ENCODE measurements at places on chromosomes 4 and X.

GRCh38 chrX:53715346-53715924 is 28.9 kb upstream of the HUWE1 start:
- DNase-seq: no peak

DNA sequence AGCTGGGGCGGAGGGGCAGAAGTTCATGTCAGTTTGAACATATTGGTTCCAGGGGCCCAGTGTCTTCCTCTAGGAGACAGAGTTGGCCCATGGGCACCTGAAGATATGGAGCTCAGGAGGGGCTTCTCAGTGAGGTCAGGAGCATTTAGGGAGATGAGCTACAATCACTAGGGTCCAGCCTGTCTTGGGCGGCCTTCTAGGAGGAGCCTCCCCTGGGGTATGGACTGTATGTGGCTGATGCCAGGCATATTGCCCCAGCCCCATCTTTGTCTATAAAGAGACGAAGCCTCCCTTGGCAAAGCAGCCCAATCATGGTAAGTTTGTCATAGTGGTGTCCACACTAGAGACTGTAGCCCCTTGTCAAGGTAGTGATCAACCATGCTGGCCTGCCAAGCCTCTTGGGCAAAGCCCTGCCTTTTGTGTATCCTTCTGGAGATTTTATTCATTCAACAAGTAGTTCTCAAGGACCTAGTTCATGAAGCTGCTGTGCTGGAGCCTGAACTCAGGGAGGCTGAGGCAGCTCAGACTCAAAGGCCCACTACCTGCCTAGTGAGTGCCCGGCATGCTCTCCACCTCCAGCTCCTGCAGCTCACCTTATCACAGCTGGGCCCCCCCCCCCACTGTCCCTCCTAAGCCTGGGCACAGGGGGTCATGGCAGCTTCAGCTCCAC is 5.4 kb upstream of the CNGA2 start:
- no peak for DNase-seq

GRCh38 chr4:108931926-108932325 is 169.1 kb upstream of the ETNPPL start:
- DNase-seq: no peak

DNA sequence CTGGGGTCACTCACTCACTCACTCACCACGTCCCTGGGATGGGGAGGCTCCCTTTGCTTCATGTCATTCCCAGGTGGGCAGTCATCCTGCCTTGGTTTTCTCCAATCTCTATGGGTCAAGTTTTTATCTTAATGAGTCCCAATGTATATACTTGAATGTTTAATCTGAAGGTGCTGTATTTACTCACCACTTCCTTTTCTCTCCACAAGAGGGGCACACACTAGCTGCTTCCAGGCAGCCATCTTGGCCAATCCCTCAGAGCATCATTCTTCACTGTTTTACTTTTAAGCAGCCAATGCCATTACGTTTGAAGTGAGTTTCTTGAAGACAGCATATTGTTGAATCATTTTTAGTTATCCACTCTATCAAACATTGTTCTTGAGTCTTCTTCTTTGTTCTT is 153.4 kb upstream of the ARSJ start:
- DNase-seq: no peak

- no peak for DNase-seq
Measured at GRCh38 chr4:3075652-3075981, 1.1 kb downstream of the HTT start.

GRCh38 chrX:112877771-112878173 is 37.1 kb upstream of the AMOT start:
- DNase-seq: no peak

DNA sequence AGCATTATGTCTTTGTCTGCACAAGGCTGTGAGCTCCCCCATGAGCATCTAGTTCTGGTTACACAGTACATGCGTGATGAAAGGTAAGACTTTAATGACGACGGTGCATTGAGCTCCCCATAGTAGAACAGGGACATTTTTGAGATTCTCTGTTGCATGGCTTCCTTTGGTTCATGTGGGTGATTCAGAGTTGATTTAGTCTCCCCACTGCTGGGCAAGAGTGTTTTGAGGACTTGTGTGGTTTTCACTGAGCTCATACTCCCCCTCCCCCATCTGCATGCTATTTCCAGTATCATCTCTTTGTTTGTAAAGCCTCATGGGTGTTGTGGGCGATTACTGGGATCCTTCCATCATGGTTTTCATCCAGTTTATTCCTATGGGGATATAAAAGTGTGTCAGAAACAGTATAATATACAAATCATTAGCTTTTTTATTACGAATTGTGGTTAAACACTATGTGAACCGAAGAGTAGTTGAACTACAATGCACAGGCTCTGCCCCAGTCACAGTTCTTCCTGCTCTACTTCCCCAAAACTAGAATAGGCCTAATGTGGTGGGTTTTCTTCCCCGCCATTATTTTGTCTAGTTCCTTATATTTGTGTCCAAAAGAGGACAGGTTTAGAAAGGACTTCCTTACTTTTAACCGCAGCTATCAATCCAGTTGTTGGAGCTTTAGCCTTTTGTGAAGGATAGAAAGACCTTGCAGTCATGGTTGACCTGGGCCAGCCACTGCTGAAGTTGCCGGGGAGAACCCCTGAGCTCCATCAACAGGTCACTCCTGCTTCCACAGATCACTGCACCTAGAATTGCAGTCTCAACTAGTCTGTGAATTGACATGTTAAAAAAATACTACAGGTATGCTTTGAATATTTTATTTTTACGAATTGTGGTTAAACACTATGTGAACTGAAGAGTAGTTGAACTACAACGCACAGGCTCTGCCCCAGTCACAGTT is 30.4 kb downstream of the KIT start:
- no peak for DNase-seq

- DNase-seq: no peak
Measured at GRCh38 chr4:55993994-55994663, 45.4 kb downstream of the CEP135 start.

- no peak for DNase-seq
Measured at GRCh38 chr4:152224223-152224622, 311.7 kb downstream of the FBXW7 start.

DNA sequence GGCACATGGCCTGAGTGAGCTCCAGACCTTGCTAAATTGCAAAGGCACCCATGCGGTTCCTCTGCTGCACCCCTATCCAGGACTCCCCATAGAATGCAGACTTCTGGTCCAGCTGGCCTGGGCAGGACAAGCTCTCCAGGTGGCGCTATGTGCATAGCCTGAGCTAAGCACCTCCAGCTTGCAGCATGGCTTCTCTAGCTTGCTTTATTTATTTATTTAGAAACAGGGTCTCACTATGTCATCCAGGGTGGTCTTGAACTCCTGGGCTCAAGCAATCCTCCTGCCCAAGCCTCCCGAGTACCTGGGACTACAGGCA is 5.5 kb upstream of the WFS1 start:
- DNase-seq: no peak

GRCh38 chrX:19865567-19866363 is 21.6 kb downstream of the SH3KBP1 start:
- no peak for DNase-seq

DNA sequence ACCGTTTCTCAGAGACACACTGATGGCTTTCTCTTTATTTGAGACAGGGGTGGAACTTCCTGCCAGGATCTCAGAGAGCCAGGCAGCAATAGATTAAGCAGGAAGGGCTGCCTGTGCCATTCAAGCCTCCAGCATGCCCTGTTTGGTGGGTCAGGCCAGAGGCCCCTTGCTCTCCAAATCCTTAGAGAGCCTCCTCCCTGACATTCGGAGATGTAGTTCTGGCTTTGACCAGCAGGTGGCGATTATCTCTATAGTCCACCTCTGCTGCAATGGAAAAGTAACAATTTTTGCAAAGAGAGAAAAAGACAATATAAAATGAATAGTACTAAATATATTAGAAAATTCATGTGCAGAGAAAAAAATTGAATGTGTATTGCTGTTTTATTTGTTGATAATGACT is 93.9 kb downstream of the NXF2B start:
- DNase-seq: no peak

DNA sequence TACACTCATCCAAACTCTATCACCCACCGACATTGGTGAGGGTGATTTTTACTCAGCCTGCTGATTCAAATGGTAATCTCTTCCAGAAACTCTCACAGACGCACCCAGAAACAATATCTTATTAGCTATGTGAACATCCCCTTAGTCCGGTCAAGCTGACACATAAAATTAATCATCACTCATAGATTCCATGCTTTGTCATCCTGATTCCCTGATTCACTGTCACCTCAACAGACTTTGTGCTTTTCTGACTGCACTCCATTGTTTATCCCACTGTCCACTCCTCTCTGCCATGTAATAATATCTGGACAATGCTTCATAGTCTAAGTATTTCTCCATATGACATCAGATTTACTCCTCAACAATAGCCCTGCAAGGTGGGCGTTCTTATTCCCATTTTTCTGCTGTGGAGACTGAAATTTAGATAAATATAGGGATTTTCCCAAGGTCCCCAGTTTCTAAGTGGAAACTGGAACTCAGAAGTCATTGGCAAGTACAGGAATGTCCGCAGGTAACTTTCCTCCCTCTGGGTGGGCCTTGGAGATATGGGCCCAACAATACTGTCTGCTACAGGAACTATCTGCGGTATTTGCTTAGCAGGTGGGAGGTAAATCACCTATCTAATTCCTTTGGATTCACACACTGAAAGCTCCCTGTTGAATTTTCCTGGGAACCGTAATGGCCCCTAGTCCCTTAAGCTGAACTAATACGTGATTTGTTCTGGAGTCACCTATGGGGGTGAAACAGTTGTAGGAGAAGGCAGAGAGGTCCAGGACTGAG is 228.6 kb upstream of the BCOR start:
- no peak for DNase-seq

- no peak for DNase-seq
Measured at GRCh38 chr4:160034501-160034900, 931.6 kb downstream of the RAPGEF2 start.

GRCh38 chr4:94453391-94453963 is 1.7 kb downstream of the PDLIM5 start:
- DNase-seq: no peak

GRCh38 chr4:181599134-181599533 is 644.1 kb upstream of the TENM3 start:
- no peak for DNase-seq

- no peak for DNase-seq
Measured at GRCh38 chr4:185624259-185624589, 88.9 kb upstream of the PDLIM3 start.

DNA sequence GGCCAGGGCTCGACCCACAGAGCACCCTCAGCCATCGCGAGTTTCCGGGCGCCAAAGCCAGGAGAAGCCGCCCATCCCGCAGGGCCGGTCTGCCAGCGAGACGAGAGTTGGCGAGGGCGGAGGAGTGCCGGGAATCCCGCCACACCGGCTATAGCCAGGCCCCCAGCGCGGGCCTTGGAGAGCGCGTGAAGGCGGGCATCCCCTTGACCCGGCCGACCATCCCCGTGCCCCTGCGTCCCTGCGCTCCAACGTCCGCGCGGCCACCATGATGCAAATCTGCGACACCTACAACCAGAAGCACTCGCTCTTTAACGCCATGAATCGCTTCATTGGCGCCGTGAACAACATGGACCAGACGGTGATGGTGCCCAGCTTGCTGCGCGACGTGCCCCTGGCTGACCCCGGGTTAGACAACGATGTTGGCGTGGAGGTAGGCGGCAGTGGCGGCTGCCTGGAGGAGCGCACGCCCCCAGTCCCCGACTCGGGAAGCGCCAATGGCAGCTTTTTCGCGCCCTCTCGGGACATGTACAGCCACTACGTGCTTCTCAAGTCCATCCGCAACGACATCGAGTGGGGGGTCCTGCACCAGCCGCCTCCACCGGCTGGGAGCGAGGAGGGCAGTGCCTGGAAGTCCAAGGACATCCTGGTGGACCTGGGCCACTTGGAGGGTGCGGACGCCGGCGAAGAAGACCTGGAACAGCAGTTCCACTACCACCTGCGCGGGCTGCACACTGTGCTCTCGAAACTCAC is 3.6 kb downstream of the MID1IP1 start:
- no peak for DNase-seq

DNA sequence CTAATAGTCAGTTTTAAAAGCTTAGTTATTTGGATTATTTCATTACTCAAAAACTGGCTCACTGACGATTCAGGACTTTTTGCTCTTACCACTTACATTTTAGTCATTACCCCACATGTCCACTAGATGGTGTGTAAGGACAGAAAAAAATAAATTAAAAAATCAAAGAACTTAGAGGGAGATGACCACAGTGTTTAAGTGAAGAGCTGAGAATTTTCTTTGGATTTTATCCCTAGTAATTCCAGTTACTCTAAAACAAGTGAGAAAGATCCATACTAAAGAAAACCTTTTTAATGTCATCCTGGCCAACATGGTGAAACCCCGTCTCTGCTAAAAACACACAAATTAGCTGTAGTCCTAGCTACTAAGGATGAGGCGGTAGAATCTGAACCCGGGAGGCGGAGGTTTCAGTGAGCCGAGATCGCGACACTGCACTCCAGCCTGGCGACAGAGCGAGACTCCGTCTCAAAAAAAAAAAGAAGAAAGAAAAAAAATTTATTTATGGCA is 26.4 kb upstream of the TMPRSS11B start:
- DNase-seq: no peak

DNA sequence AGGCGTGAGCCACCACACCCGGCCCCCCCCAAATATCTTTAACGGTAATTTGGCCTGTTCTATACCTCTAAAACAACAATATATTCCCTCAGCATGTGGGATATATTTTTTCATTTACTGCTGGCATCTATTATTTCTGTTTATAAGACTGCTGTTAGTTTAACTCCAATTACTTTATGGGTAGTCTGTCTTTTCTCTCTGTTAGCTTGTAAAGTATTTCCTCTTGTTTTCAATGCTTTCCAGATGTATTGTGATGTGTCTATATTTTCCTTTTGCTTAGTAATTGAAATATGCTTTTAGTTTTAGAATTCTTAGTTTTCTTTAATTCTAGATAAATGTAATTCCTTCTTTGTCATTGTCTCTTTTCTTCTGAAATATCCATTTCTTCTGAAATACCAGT is 445.8 kb downstream of the ANKRD50 start:
- DNase-seq: no peak

DNA sequence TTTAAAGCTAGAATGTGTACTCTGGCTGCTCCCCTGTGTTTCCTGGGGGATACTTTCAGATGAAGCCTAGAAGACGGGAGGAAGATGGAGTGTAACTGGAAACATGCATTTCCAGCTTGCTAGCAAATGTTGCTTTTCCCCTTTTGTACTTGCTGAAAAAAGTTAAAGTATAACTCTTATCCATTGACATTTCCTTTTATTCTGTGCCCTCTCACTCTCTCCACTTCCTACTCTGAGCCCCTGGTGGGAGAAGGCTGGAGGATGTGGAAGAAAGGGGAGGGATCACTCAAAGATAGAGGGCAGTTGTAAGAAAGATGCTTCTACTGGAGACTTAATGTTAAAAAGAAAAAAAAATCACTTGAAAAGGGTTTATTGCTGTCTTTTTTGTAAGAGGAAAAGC is 396.5 kb downstream of the DTHD1 start:
- DNase-seq: no peak

DNA sequence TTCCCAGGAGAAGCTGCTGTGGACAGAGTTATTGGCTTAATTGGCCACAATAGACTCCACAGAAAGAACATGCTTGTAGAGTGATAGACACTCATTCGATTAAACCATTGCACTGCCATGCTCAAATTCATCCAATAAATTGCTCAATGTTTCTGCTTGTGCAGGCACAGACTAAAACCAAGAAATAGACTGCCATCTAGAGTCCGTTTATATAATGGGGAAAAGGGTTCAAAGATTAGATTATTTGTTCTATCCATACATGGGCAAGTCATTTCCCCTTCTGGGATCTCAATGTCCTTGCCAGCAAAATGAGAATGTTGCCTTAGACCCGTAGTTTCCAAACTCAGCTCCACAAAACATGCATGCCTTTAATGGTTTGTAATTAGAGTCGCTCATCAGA is 8.7 kb downstream of the SMIM10 start:
- no peak for DNase-seq

GRCh38 chr4:186920483-186920882 is 196.8 kb upstream of the FAT1 start:
- DNase-seq: no peak
